ENCODE measurements at places on chromosomes 1 and 21.

DNA sequence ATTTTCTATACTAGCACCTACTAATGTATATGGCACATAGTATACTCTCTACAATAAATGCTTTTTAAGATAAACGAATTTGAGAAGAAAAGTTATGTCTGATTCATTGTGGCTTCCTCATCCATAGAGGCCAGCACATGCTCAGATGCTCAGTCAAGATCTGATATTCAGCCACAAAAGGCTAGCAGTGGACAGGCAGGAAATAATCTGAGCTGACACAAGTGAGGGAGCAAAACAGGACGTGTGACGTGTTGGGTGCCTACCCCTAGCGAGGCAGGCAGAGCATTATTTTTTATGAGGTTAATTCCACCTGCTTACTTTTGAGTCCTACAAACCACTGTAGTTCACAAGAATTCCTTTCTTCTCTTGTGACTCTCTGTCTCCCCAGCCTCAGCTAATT is 550.9 kb downstream of the SMYD3 start:
- DNase-seq: no peak

GRCh38 chr1:157496121-157496526 is 56.2 kb downstream of the FCRL5 start:
- DNase-seq: peak; percentile 84

- DNase-seq: peak; percentile 50
Observed at GRCh38 chr1:174883409-174883808, 116.3 kb upstream of the CACYBP start.

DNA sequence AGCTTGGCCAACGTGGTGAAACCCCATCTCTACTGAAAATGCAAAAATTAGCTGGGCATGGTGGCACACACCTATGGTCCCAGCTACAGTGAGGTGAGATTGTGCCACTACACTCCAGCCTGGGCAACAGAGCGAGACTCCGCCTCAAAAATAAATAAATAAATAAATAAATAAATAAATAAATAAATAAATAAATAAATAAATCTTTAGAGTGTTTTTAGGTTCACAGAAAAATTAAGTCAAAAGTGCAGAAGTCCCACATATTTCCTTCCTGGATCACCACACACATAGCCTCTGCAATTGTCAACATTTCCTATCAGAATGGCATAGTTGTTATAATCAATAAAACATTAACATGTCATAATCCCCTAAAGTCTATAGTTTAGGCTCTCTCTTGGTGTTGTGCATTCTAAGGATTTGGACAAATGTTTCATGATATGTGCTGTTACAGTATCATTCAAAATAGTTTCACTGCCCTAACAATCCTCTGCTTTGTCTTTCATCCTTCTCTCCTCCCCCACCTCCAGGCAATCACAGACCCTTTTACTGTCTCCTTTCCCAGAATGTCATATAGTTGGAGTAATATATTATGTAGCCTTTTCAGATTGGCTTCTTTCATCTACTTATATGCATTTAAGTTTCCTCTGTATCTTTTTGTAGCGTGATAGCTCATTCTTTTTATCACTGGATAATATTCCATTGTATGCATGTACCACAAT is 58.3 kb downstream of the LAMC1 start:
- DNase-seq: no peak

DNA sequence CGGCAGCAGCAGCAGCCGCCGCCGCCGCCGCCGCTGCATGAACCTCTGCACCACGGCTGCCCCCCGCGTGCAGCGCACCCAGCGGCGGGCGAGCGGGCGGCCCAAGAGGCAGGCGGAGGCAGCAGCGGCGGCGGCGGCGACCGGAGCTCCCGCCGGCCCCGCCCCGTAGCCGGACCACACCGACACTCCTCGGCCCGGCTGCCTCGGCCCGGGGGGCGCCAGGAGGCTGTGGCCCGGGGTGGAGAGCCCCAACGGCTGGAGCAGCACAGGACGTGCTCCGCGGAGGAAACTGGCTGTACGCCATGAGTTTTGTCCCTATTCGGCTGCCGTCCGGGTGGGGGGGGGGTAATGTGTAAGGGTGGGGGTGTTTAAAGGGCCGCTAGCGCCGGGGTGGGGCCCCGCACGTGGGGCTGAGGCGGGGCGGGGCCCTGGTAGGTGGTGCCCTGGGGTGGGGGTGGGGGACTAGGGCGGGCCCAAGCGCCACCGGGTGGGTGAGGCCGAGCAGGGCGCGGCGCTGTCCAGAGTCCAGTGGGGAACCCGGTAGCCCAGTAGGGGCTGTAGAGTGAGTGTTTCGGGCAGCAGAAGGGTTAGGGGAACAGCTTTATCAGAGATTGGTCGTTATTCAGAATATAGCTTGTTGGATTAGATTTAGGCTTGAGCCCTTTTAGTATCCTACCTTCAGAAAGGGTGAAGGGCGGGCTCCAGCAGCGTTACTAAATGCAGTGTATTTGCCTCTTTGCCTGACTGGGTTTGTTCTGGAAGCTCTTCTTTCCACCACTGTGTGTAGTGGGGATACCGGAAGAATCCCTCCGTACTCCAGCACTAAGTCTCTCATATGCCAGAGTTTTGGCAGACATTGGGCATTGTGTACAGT is at the start of gene FAM78B:
Gene FAM78B, minus strand, starts transcription at position 304 of the 874 bp plus-strand sequence. CDS start 753 bp downstream, outside the sequence.
- DNase-seq: peak; percentile 24

DNA sequence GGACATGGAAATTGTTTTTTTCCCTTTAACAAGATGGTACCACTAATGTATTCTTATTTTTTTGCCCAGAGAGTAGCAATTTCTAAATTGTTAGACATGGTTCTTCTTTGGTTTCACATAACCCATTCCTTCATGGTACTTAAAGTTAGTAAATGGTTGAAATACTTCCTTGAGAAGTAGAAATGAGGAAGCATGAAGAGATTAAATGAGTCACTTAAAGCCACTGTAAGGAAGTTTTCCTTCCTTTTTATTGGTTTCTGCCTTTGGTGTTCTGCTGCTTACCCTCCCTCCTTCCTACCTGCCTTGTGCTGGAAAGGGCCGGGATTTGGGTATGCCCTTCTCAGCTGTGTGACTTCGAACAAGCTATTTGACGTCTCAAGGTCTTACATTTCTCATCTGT is 101.0 kb downstream of the KIF26B start:
- no peak for DNase-seq

GRCh38 chr1:235411489-235412486 is 44.6 kb downstream of the TBCE start:
- peak; percentile 50 for DNase-seq

GRCh38 chr1:10631121-10631810 is 156.5 kb downstream of the PEX14 start:
- DNase-seq: no peak

GRCh38 chr21:25721987-25722386 is 12.7 kb downstream of the ATP5PF start:
- no peak for DNase-seq

All from HT-29 (cell line).